ENCODE measurements at places on chromosomes 5 and 9.

GRCh38 chr5:17219006-17219422 lies 1.6 kb downstream of the BASP1 start:
- DNase-seq = peak; percentile 62

GRCh38 chr9:96626912-96627311 lies 7.3 kb upstream of the CDC14B start:
- DNase-seq = no peak

- no peak for DNase-seq
Measured at GRCh38 chr5:141957367-141957996, 520 bp downstream of the PCDH12 start.

DNA sequence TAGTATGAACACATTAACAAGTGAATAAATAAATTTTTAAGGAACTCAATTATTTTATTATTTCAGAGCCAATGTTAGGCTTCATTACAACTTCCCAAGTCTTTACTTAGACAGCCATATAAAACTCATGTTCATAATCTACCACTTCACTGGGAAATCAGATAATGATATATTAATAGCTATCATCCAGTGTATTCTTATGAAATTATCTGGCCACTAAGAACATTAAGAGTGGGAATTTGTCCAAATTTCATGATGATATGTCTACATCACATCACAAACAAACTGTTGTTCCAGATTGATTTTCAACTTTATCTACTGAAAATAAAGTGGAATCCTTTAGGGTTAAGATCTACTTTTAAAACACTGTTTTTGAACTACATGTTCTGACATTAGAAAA lies 668.6 kb downstream of the EFNA5 start:
- DNase-seq = no peak

DNA sequence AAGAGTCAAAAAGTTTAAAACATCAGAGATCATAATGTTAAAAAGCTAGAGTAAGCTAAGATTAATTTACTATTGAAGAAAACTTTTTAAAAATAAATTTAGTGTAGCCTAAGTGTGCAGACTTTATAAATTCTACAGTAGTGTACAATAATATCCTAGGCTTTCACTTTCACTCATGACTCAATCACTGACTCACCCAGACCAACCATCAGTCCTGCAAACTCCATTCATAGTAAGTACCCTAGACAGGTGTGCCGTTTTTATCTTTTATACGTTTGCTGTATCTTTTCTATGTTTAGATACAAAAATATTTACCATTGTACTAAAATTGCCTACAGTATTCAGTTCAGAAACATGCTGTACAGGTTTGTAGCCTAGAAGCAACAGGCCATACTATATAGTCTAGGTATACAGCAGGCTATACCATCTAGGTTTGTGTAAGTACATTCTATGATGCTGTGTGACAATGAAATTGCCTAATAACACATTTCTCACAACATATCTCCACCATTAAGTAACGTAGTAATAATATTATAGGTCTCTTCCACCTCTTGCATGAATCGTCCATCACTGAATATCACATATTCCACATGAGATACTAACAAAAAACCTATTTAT lies 59.2 kb downstream of the MEGF9 start:
- DNase-seq = peak; percentile 25

DNA sequence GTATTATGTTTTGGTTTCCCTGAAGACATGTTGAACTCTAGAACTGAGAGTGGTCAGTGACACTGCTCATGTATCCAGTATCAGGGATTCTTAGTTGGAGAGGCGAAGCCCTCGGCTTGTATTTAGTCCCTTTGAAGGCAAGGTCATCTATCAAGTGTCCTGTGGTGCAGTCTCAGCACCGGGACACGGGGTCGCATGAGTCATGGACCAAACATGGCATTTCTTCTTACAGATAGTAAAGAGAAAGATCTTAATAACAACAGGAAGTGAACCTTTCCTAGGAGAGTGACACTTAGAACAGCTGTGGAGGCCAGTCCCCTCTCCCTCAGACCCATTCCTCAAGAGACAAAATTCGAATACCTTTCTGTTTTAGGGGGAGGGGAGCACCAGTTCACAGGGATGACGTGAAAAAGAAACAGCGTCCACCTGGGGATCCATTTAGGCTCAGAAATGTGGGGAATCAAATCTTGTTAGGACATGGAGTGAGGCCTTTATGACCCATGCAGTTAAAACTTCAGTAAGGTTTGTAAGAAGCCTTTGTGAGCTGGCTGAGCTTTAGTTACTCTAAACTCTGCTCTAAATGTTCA lies 86.5 kb downstream of the ADGRV1 start:
- DNase-seq = peak; percentile 13

GRCh38 chr9:20477940-20478620 lies 144.2 kb downstream of the MLLT3 start:
- DNase-seq = peak; percentile 26

DNA sequence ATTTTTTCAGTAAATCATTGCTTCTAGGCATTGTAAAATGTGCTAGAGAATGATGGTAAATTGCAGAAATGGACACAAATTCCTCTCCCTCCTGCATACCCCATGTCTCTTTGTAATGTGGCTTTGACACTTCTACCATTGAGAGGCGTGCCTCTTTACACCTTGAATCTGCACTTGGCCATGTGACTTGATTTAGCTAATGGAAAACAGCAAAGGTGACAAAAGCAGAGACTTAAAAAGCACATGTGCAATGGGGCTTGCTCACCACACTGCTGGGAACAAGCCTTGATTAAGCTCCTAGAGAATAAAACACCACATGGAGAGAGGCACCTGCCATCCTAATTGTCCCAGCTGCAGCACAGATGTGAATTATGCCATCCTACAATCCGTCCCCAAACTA lies 69.9 kb upstream of the NAA35 start:
- DNase-seq = no peak

DNA sequence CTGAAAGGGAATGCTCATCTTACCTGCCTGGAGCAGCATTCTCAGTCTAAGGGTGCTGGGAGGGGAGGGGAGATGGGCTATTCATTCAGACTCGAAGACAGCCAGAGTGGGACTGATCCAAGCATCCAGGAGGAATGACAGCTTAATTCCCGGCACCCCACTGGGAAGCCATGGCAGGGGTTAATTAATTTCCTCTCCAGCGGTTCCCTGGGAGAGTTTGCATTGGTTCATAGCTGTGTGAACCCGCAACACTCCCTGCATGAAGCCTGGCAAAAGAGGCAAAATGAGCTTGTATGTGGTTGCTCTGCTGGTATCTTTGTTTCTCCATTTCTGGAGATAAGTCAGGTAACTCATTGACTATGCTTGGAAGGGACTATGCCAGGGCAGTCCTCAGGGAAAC lies 401.0 kb upstream of the SLC24A2 start:
- no peak for DNase-seq

GRCh38 chr5:77960863-77961396 lies 184.8 kb upstream of the TBCA start:
- no peak for DNase-seq

- DNase-seq = peak; percentile 15
Measured at GRCh38 chr9:116979456-116979855, 292.4 kb downstream of the TRIM32 start.

GRCh38 chr9:137715321-137715720 lies 96.5 kb downstream of the EHMT1 start:
- DNase-seq = no peak

GRCh38 chr5:80129146-80129545 lies 94.0 kb downstream of the THBS4 start:
- DNase-seq = no peak

DNA sequence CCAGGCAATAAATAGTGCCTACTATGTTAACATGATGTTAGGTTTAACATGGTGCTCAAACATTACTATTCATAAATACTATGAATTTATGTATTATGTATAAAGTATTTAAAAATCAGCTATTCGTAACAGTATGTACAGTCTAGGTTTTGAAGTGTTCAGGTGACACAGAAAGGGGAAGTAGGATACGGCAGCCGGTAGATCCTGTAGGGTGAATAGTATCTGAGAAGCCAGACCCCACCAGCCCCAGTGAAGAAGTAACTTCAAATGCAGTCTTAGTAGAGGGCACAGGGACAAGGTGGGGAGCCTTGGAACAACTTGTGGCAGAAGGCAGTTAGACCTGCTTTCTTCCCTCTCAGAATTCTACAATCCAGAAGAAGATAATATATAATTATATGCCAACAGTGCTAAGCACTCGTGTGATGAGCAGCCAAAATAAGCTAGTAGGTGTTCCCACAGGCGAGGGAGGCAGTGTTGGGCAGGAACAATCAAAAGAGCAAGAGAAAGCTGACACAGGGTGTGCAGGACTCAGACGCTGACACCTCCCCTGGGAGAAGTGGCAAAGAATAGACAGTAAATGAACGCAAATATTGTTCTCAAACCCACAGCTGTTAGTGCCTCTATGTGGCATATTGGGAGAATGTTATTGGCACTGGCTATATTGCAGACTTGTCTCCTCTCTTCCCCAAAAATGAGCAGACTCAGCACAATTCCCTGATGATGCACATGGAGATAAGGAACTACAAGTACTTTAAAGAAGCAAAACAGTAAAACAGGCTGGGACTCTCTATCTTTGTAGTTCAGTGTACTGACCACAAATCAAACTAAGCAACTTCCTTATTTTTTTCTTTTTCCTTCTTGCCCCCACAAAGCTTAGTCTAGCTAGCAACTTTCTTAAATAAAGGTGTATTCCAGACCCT lies 4.6 kb downstream of the ZNF367 start:
- DNase-seq = no peak

DNA sequence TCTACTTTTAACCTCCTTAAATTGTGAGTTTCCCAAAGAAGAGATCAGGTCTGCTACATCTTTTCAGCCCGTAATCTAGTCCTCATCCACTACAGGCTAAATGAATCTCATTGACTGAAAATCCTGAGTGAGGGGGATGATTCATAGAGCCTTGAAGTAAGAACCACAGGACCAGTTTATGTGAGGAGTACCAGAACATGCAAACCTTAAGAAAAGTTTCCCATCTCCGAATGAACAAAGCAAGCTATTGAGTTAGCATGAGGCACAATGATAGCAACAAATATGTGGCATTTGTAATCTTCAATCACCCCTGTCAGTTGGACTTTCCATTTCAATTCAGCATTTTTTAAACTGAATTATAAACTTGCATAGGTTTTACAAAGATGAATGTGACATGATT lies 197.0 kb downstream of the ALDH1A1 start:
- DNase-seq = no peak

- no peak for DNase-seq
Measured at GRCh38 chr9:81823672-81824554, 104.3 kb upstream of the SPATA31D4 start.

GRCh38 chr9:12934545-12935272 lies 159.9 kb downstream of the LURAP1L start:
- no peak for DNase-seq

- peak; percentile 58 for DNase-seq
Measured at GRCh38 chr9:36576866-36577265, 4.2 kb downstream of the MELK start.

DNA sequence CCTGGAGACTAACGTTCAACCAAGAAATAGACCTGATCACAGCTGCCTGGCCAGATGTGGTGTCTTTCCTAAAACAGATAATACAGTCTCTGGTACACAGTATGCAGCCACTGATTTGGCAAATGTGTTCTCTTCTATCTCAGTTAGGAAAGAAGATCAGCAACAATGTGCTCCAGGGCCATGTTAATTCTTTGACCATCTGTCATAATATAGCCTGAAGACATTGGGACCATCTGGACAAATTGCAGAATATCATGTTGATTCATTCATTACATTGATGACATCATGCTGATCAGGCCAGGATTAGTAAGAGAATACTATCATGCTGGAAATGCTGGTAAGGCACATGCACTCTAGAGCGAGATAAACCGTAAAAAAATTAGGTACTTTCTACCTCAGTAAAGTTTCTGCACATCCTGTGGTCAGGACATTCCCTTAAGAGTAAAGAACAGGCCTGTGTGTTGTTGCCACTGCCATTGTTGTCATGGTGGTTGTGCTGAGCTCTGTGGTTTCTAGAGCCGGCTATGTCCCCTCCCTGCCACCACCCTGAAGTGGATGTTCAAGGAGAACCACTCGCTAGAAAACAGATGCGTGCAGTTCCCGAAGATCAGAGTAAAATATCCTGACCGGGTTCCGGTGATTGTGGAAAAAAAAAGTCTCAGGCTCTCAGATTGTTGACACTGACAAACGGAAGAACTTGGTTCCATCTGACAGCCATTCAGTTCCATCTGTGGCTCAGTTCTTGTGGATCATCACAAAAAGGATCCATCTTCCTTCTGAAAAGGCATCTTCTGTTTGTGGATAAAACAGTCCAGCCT lies 6.4 kb upstream of the JMY start:
- peak; percentile 64 for DNase-seq

- DNase-seq = no peak
Measured at GRCh38 chr5:176788091-176788490, 22.3 kb upstream of the UNC5A start.

DNA sequence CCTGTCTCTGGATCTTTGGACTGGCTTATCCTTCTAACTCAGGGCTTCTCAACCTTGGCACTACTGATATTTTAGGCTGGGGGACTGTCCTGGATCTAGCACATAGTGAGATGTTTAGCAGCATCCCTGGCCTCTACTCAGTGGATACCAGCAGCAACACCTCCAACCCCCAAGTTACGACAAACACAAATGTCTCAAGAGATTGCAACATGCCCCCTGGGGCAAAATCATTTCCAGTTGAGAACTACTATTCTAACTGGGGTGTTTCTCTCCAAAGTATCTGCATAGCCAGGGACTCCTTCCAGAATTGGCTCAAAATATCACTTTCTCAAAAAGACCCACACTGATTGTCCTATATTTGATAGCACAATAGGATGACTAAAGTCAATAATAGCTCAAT lies 7.2 kb upstream of the TLR4 start:
- no peak for DNase-seq

DNA sequence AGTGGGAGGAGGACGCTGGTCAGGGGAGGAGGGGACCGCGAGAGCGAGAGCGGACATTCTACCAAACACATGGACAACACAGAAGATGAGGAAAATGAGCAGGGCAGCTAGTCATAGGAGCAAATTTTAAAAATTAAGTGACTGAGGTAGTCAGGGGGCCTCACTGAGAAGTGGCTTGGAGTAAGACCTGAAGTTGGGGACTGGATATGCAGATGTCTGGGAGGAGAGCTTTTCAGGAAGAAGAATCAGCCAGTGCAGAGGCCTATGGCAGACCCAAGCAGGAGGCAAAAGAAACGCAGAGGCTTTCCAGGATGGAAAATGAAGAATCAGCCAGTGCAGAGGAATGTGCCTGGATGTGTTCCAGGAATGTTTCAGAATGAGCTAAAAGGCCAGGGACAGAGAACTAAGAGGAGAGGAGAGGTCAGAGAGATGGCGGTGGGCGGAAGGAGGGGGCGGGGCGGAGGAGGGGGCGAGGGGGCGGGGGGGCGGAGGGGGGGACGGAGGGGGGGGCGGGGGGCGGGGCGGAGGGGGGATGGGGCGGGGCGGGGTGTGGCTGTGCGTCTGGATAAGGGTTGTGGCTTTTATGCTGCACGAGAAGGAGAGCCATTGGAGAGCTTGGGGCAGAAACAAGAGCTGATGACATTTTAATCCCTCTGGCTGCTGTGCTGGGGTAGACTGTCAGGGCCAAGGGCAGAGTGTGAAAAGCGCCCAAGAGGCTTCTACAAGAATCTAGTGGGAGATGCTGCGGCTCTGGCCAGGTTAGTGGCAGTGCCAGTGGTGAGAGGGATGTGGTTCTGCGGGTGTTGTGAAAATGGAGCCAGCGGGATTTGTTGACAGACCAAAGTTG lies 129.6 kb downstream of the KCNIP1 start:
- peak; percentile 91 for DNase-seq
